GM12891 (cell line): ENCODE measurements at places on chromosomes 2 and 18.

GRCh38 chr18:49273241-49273880, 187.1 kb downstream of the DYM start:
- DNase-seq = no peak

DNA sequence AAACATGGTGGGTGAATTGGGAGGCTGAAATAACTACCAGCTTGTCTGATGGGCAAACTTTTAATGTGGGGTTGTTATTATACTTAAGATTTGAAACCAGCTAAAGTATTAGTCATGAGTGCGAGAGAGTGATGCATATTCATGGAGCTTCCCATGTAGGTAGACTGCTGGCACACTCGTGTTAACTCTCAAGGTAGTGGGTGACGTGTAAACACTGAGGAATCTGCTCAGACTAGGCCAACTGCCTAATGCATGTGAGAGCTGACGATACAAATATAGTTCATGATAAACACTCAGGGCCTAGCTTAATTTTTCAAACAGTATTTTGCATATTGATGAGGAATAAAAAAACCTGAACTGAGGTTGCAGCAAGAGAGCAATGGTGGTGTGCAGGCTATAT, 1165.7 kb upstream of the PIK3C3 start:
- DNase-seq = no peak

GRCh38 chr2:234565201-234565600, 68.3 kb upstream of the ARL4C start:
- DNase-seq = no peak

DNA sequence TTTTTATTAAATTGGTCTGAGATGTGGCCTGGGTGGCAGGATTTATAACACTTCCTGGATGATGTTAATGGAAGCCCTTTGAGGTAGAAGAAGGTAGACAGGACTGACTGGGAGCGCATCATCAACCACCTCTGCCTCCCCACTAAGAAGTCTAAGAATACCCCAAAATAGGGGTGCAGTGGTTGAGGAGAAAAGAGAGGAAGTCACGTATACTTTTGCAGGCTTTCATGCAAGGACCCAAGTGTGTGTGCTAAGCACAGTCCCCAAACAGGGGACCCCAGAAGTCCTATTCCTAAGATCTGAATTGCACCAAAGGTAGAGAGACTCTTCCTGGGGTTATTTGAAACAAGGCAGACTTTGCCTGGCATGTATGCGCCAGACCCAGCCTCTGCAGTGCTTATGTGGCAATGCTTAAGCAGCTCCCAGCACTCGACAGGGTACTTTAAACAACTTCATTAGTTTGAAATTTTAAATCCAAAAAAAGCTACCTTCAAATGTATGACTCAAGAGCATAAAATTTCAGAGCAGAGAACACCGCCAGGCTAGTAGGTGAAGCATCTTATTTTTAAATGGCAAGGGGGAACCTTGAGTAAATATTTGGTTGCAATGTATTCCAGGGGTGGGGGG, 35.3 kb downstream of the BCL2 start:
- DNase-seq = no peak

DNA sequence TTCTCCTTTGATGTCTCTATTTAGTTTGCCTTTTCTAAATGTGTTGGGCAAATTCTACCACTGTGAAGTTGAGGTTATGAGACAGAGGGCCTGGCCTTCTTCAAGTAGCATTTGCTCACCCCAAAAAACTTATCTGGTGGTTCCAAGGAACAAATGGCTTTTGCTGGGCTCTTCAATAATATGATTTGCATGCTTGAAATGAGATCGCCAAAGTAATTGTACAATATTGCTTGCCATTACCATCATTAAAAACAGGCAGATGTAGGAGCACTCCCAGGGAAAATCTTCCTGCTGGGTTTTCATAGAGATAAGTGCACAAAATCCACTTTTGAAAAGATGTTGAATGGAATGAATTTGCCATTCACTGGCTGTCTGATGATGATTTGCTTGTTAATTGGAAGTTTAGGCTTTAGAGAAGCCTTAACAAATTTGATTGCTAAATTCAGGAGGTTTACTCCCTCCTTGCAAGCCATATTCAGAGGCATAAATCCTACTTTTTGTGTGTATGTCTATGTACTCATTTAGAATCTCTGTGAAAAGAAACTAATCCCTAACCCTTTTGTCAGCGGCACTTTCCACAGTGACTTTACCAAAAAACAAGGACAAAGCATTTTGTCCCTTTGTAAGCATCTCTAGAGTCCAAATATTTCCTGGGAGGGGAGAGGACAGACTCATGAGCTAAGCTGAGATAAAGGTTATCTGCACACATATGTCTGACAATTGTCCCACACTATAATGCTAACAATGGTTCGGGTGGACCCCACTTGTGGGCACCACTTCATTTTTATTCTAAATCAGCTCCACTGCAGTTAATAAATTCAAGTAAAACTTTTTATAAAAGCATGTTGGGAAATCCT, 240.8 kb upstream of the PIK3C3 start:
- no peak for DNase-seq

DNA sequence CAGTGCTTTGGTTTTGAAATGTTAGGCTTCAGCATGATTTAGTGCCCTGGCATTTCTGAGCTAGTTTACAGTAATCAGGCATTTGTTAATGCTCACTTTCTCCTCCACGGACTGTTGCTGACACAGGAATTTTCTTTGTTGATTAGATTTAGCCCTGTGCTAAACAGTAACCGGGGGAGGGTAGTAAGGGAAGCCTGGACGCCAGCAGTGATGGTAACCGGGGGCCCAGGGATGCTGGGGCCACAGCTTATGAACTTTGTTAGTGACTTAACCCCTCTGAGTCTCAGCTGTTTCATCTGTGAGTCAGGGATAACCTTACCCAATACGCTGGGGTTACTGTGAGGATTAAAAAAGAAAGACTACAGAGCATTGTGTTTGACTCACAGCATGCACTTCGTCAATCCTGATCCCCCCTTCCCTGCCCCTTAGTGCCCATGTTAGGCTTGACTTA, 33.5 kb downstream of the KLHL29 start:
- no peak for DNase-seq

GRCh38 chr2:230318190-230319121, 8.5 kb upstream of the SP140L start:
- no peak for DNase-seq

GRCh38 chr2:65762068-65762467, 329.7 kb upstream of the SPRED2 start:
- no peak for DNase-seq

DNA sequence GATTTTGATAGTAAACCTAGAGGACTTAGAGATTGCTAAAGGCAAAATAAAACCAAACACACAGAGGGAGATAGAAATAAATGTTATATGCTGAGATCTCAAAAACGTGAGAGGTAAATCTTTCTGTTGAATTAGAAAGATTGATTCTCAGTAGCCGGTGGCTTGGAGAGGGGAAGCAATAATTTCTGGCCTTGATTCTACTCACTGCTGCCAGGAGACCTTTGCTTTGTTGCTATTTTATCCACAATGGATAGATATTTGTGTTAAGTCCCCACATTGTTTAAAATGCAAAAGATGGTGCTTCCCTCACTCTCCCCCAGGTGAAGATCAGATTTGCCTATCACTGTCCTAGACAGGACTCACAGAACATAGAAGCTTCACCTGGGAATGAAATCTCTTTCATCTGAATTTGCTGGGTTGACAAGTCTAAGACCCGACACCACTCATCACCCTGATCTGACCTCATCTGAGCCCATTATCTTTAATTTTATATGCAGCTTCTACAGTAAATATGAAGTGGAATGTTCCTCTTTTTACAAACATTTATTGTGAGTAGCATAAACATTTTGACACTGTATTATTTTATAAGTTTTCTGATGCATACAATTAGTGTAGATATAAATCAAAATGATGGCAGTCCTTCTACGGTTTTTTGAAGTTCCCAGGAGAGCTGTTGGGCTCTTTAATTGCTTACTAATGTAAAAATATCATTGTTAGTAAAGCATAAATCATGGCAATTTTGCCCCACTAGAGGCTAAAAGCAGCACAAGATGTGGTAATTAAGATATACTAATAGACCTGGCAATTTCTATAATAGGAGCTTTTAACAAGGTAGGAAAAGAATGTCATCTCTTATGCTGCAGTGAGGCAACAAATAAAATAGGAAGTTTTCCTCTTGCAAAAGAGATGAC, 149.7 kb downstream of the DCC start:
- no peak for DNase-seq

DNA sequence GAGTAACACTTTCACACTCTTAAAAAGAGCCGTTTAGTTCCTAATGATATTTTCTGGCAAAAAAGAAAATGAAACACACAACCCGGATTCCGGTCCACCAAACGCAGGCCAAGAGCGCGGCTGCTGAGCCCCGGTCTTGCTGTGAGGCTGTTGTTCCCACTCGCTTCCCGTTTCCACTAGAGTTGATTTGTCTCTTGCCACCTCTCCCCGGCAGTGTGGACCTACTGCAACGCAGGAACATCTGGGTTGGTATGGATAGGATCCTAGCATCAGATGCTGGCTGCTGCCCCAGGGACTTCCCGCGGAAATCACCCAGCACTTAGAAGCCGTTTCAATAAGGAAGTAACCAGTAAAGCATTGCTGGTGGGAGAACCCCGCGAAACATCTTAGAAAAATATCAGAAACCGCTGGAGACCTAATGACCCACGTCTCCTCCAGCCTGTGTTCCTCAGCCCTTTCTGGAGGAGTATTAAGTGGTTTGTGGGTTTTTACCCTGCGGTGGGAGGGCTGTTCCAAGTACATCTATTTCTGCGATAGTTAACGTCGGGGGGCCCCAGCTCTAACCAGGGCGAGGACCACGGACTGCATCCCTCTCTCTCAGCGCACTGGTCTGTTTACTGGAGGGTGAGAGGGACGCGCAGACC, 939 bp downstream of the DOCK10 start:
- DNase-seq = peak; percentile 35

- no peak for DNase-seq
Observed at GRCh38 chr2:18814387-18814786, 225.0 kb upstream of the NT5C1B start.

DNA sequence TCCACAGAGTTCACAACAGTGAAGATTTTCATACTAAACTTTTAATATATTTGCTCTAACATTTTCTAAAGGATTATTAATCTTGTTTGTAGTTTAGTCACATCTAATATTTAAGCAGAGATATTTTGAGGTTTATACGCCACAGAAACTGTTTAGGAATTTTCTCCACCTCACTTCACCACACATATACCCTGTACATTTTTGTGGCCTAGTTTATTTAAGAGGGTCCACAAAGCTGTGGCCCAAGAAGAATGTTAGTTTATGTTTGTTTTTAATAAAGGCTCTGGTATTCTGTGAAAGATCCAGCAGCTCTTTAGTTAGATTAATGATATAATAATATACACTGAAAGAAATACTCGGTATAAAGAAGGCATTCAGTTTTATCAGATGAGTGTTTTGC, 132.7 kb upstream of the TTC27 start:
- no peak for DNase-seq

GRCh38 chr2:29520001-29520400, 401.4 kb downstream of the ALK start:
- DNase-seq = no peak

GRCh38 chr2:237886685-237887481, 27.5 kb downstream of the RAMP1 start:
- DNase-seq = no peak

- no peak for DNase-seq
Observed at GRCh38 chr2:30935795-30936194, 128.5 kb upstream of the CAPN13 start.

DNA sequence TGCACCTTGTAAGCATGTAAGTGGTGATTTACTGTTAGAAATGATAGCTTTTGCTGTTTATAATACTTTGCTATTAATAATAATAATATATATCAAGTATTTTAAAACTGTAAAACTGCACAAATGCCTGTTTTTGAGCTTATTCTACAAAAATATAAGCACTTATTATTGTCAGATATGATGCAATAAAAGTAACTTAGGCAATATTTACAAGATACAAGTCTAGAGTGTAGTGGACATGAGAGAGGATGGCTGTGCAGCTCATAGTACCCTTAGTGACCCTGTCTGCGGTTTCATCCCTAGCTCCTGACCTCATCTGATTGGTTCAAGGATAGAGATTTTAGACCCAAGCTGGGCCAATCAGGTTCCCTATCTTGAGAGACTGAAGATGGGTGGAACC, 178.4 kb downstream of the MTX2 start:
- no peak for DNase-seq

- DNase-seq = no peak
Observed at GRCh38 chr2:168196764-168197180, 50.6 kb downstream of the STK39 start.

- no peak for DNase-seq
Observed at GRCh38 chr2:232137356-232138147, 176.0 kb downstream of the DIS3L2 start.

- DNase-seq = no peak
Observed at GRCh38 chr2:223563462-223563861, 38.7 kb downstream of the SCG2 start.

DNA sequence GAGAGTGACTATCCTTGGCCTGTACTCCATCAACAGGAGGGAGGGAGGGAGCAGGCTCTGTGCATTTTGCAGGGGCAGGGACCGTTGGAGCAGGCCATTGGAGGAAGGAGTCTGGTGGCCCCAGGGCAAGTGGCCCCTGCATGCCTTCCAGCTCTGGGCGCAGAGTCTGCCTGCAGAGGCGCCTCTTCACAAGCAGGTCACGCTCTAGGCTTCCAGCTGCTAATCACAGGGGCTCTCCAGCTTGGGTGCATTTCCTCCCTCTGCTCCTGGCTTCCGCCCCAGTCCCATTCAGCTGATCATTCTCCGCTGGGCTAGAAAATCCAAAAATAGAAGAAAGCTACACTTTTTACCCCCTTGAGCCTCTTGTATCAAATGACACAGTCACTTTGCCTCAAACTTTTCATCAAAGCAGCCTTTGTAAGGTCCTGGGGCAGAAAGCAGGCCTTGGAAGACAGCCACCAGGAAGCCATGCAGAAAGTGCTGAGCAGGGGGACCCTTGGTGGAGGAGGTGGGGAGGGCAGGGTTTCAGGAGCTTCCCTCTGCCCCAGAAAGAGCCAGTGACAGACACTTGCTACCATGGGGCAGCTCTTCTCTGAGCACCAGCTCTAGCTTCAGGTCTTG, 11.3 kb downstream of the TMEM247 start:
- DNase-seq = peak; percentile 59

DNA sequence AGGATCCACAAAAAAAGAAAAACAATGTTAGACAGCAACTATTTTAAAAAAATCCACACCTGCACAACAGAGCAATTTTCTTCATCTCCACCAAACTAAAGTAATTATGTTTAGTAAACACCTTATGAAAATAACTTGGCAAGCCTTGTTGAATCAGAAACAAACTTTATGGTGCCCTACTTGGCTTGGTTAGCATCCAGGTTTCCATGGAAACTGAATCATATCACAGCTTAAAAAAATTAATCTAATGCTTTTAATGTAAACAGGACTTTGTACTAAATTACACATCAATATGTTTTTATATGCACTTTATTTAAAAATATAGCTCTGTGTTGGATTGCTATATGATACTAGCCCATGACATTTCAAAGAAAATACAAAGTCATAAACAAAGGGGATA, 1882.4 kb downstream of the SUCLG1 start:
- DNase-seq = no peak

- no peak for DNase-seq
Observed at GRCh38 chr18:26536032-26536431, 12.3 kb downstream of the KCTD1 start.

- no peak for DNase-seq
Observed at GRCh38 chr2:28377195-28377816, 15.4 kb upstream of the FOSL2 start.

GRCh38 chr2:146908776-146909175, 936.1 kb upstream of the ACVR2A start:
- DNase-seq = no peak
